ENCODE measurements at places on chromosomes 7 and 10. TPM values are rescaled to one million over a fixed set of nuclear protein-coding genes. Genes with fewer than 3 reads are reported as not detected.
A peak's percentile ranks its signal among the peaks of the same experiment; 100 is the strongest.

- no peak for DNase-seq
Measured at GRCh38 chr7:149772956-149773434, 393 bp downstream of the ZNF467 start.

GRCh38 chr10:25701652-25702051, 232.4 kb upstream of the MYO3A start:
- DNase-seq = no peak

DNA sequence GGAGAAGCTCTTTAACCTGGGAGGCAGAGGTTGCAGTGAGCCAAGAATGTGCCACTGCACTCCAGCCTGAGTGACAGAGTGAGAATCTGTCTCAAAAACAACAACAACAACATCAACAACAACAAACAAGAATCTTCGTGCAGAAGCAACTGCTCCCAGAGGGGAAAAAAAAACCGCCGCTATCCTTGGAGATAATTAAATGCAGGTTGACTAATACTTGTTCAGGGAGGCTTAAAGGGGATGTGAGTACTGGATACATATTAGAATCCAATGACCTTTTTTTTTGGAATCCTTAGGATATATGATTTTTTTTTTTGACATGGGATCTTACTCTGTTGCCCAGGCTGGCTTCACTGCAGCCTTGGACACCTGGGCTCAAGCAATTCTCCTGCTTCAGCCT, 89.6 kb upstream of the FAM171A1 start:
- no peak for DNase-seq

- DNase-seq = peak; percentile 41
Measured at GRCh38 chr10:119006451-119007210, 22.9 kb upstream of the NANOS1 start.

GRCh38 chr7:158759749-158760444, 55.3 kb upstream of the NCAPG2 start:
- DNase-seq = no peak

- no peak for DNase-seq
Measured at GRCh38 chr10:5983774-5984173, 6.4 kb upstream of the IL15RA start.

DNA sequence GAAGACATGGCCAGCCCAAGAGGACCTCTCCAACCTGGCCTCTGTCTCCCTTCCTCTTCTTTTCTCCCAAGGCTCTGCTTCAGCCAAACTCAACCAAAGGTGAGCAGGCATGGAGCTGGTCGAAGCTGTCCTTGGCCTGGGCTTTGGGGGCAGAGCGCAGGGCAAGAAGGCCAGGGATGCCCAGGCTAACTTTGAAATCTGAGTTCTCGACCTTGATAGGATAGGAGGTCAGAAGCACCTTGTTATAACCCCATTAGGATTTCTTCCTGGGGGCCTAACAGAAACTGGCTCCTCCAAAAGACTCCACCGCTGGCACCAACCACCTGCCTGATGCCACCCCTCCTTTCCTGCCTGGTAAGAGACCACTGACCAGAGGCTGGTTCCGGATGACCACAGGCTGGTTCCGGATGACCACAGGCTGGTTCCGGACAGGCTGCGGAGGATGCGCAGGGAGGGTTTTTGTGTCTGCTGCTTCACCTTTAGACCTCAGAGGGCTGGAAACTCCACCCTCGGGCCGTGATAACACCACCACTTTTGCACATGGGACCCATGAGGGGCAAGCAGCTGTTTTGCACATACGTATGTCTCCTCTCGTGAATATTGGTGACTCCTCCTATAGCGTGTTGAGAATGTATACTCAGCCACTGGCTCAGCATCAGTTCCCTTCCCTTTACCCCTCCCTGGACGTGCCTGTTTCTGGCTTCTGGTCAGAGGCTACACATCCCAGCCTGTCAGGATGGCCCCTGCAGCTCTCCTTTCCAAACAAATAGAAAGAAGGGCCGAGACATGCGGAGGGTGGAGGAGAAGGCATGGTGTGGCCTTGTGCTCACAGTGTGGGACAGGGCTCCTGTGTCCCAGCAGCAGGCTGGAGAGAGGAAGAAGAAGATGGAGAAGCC, 140.1 kb downstream of the DNAJB6 start:
- no peak for DNase-seq

PLPP4 gene
- 20.4 TPM for total RNA-seq

GRCh38 chr7:92432299-92432946, 14.9 kb upstream of the GATAD1 start:
- no peak for DNase-seq

TNRC18 gene
- 50.1 TPM for total RNA-seq

POLL gene
- total RNA-seq = 8.3 TPM

DNA sequence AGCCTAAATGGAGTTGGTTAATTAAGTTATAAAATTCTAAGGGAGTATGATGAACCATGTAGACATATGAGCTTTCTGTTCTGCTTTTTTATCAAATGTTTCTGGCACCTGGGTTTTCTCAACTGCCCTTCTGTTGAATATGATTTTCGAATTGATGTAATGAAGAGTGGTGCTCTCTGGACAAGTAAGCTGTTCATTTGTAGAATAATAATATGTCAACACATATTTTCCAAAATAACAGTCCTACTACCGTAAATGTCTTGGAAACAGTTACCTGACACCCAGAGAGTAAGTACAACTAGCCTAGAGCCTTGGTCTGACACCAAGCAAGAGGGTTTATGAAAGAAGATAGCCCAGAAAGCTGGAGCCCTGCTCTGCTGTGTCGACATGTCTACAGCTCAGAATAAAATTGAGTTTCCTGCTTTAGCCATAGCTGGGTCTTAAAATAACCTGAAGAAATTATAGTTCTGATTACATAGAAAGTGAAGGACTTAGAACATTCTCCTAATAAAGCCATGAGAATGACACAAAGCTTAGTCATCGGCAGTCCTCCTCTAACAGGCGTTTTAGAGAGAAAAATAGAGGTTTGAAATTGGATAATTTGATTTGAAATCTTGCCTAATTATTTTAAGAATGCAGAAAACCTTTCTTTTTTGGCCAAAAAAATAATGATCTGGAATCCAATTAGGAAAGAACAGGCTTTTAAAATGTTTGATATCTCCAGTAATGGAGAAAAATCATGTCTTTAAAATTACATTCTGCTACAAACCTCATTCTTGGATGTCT, 25.1 kb downstream of the HDAC9 start:
- DNase-seq = no peak

ZNF736 gene
- total RNA-seq = 63.8 TPM

DNA sequence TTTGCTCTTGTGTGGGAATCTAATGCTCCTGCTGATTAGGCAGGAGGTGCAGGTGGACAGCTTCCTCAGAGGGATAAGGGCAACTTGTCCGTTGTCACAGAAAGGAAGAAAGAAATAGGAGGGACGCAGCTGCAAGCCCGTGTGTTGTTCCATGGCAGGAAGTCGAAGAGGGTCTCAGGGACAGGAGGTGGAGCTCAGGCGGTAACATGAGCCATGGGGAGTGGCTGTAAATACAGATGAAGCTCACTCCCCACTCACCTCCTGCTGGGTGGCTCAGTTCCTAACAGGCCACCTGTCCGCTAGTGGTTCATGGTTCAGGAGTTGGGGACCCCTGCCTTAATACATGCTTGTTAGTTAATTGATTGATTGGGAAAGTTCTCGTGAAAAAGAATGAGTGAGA, 101.7 kb upstream of the SFMBT2 start:
- DNase-seq = no peak

- DNase-seq = no peak
Measured at GRCh38 chr10:6228647-6229046, 25.9 kb downstream of the PFKFB3 start.

GRCh38 chr7:93620057-93620456, 45.5 kb upstream of the CALCR start:
- no peak for DNase-seq

INA gene
- 177 TPM for total RNA-seq

FFAR4 gene
- not detected for total RNA-seq

GRCh38 chr10:29039677-29040189, 249.1 kb upstream of the LYZL1 start:
- DNase-seq = no peak

DNA sequence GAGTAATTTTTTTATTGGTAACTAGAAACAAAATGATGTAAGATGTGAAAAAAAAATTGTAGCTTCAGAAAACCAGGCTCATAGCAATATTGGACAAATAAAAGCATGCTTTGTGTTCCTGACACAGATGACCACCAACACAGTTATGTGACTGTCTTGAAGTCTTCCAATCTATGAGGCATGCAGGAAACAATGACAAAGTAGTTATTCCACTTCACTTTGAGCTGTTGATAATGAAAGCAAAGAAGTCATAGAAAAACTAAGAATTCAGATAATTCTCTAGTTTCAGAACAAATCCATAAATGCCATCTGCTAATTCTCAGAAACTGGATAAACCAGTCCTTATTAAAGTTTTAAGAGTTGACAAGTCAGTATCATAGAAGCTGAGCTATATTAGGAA, 378.4 kb upstream of the SEMA3D start:
- DNase-seq = no peak

NME8 gene
- not detected for total RNA-seq

GRCh38 chr10:71316056-71316785, 2.8 kb upstream of the SLC29A3 start:
- DNase-seq = no peak
